ENCODE measurements at places on chromosomes 7 and 10.

DNA sequence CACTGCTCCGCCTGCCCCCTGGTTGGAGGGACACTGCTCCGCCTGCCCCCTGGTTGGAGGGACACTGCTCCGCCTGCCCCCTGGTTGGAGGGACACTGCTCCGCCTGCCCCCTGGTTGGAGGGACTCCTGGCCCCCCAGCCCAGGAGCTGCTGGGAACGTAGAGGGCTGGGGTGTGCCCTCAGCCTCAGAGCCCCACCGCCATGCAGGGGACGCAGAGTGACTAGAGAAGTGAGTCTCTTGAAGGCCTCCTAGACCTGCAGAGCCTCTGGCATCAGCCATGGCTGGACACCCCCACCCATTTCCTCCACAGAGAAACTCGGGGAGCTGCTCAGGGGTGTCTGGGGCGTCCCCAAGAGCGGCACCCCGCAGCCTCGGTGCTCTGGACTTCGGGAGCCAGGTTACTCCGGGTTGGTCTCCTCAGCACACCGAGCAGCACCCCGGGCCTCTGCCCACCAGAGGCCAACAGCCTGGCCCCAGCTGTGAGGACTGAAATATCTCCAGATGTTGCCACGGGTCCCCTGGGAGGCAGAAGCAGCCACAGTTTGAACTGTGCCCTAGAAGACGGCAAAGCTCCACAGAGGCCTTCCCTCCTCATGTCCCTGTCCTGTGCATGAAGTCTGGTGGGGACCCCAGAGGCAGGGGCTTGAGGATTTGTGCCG, 191.9 kb downstream of the ELFN1 start:
- DNase-seq: no peak

DNA sequence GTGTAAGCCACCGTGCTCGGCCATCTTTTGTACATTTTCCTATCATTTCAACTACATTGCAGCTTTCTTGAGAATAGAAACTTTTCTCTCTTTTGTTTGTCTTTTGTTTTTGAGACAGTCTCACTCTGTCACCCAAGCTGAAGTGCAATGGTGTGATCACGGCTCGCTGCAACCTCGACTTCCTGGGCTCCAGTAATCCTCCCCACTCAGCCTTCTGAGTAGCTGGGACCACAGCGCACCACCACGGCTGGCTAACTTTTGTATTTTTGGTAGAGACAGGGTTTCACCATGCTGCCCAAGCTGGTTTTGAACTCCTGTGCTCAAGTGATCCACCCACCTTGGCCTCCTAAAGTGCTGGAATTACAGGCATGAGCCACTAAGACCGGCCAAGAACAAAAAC, 31.3 kb upstream of the DAGLB start:
- no peak for DNase-seq

- no peak for DNase-seq
Observed at GRCh38 chr10:117556356-117556755, 13.8 kb downstream of the EMX2 start.

- DNase-seq: no peak
Observed at GRCh38 chr7:134593530-134594392, 44.9 kb downstream of the AKR1B15 start.

- DNase-seq: no peak
Observed at GRCh38 chr10:42973870-42974692, 102.8 kb upstream of the RET start.

GRCh38 chr7:15308821-15309220, 253.0 kb downstream of the AGMO start:
- DNase-seq: no peak

- no peak for DNase-seq
Observed at GRCh38 chr10:117553142-117553814, 10.7 kb downstream of the EMX2 start.

- no peak for DNase-seq
Observed at GRCh38 chr10:126157189-126157588, 231.1 kb downstream of the ADAM12 start.

DNA sequence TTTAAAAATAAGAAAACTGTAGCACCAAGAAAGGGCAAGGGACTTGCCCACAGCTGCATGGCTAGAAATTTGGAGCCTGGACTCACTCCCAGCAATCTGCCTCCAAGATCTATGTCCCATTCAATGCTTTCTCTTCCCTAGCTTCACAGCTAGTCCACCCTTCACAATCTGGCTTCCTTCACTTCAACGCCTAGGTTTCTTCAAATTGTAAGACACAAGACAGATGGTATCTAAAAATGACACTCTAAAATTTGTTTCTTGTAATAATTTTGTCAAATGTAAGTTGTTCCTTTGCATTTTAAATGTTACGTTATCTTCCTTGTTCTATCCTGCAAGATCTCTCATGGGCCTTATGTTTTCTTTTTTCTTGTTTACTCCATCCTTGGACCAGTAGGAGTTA, 48.6 kb downstream of the CTTNBP2 start:
- DNase-seq: no peak

GRCh38 chr10:124736491-124737136, 7.6 kb downstream of the FAM53B start:
- no peak for DNase-seq

DNA sequence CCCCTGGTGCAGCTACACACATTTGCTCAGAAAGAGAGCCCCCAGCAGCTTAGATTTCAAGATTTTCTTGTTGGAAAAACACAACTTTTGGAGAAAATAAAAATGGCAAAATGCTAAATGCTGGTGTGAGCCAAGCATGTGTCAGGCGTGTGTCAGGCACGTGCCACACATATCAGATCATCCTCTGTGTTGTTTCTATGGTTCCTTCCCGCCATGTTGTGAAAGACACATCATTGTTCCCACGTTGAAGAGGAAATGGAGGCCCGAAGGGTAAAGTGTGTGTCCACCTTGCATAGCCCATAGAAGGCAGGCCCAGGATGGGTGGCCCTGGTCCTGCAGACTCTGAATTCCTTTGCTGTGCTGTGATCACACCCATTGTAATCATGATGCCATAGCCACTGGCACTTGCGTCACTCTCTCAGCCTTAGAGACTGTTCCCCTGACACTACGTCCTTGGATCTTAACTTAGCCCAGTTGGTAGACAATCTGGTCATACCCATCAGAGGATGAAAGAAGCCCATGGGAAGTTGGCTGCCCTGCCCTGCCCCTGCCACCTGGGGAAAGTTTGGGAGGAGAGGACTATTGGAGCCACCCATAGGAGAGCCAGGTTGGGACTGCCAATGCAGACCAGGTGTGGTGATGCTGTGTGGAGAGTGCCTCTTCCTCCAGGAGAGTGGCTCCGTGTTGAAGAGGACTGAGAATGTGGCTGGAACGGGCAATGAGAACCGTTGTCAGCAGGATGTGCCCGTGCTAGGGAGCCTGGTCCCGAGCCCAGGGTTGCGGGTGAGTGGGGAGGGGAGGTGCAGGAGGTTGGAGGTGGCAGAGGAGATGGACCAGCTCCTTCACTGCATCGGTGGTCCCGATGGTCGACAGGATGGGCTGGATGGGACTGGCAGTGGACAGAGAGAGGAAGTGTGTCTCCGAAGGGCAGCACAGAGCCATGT, 65.6 kb upstream of the IGFBP3 start:
- DNase-seq: no peak

DNA sequence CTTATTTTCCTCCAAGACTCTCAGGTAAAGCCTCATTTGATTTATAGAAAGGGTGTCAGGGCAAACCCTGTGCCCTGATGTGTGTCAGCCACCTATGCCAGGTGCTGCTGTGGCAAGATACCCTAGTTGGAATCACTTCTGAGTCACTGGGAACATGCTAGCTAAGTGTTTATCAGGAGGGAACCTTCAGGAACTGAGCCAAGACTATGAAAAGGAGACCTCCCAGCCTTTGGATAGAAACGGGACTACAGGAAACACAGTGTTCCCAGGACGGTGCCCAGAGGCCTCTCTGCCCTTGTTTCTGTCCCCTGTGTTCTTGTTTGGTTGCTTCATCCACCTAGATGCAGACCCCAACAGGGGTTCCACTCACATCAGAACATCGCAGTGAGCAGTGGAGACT, 28.5 kb downstream of the CNNM1 start:
- no peak for DNase-seq

GRCh38 chr10:10044922-10045764, 972.5 kb upstream of the CELF2 start:
- no peak for DNase-seq

DNA sequence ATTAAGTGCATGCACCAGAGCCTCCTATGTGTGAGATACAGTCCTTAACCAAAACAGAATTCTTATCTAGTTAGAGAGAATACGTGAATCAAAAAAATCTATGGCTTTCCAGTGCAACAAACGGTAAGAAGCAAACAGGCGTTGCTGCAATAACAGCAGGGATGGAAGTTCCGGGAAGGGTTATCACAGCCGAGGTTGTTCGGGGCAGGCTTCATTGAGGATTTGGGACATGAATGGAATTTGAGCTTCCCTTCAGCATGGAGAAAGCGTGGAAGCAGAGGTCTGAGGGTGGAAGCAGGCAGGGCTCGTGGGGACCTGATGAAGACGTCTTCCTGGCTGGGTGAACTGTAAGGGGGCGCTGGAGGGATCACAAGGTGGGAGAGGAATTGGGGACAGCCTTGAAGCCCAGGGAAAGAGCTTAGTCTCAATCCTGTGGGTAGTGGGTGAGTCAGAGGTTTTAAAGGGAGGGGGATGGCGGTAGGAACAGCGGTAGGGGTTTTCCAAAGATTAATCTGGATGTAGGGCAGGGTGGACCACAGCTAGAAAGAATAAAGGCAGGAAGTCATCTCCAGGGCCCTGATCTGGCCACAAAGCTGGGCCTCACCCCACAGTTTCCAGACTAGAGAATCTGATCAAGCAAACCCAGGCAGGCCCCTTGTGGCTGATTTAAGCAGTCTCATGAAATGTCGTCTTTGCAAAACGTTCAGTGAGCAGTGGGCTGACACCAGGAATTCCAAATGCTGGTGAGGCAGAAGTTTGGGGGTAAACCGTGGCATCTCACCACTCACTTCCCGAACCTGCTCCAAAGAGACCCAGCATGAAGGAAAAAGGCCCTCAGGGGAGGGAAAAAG, 65.1 kb downstream of the CALML3 start:
- DNase-seq: no peak

- DNase-seq: no peak
Observed at GRCh38 chr7:26987338-26987737, 108.5 kb downstream of the HOXA1 start.

DNA sequence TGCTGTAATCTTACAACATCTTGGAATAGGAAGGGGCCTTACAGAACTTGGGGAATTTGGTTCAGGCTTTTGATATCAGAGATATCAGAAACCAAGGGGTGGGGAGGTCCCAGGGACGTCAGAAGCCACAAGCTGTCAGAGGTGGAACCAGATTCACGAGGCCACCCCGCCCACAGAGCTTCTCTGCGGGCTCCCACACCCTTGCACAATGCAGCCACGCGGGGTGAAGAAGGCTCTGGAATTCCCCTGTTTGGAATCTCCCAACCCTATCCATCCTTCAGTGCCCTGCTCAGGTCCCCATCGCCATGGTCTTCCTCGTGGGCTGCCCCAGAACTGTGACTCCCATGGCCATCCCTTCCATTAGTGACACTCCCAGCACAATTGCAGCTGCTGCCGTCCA, 247.1 kb upstream of the SHH start:
- DNase-seq: no peak

DNA sequence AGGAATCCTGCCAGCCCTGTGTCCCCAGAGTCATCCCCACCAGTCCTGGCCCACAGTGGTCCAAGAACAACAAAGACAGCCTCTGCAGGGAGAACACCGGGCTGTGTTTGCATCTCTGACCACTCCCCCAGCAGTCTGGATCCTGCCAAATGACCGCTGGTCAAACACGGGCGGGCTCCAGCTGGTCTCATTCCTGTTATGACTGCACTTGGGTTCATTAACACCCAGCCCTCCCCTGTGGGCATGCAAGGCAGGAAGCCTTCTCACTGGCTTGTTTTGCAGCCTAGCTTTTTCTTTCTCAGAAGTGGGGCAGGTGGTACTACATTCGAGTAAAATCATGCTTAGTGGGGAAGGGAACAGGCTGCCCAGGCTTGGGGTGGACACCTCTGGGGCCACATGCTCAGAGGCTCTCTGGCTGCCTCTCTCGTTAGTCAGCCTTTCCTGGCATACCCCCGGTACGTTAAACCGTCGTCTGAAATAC, 190.0 kb downstream of the PLXNA4 start:
- DNase-seq: no peak

GRCh38 chr10:51382181-51382580, 307.9 kb downstream of the PRKG1 start:
- DNase-seq: no peak

- no peak for DNase-seq
Observed at GRCh38 chr10:74227697-74228424, 76.8 kb downstream of the ADK start.

DNA sequence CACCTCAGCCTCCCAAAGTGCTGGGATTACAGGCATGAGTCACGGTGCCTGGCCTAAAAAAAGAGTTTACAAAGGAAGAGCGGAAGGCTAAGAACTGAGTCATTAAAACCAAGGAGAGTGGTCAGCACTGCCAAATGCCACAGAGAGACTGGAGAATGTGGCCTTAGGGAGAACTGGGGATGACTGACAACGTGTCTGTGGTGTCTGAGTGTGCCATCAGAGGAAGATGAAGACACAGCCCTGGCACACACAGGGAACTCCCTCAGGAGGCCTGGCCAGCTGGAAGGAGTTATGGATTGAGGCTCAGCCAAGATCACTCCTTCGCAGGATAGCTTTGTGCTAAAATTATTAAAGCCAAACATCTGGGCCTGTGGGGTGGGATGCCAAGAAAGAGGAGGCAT, 3.9 kb upstream of the INA start:
- no peak for DNase-seq

DNA sequence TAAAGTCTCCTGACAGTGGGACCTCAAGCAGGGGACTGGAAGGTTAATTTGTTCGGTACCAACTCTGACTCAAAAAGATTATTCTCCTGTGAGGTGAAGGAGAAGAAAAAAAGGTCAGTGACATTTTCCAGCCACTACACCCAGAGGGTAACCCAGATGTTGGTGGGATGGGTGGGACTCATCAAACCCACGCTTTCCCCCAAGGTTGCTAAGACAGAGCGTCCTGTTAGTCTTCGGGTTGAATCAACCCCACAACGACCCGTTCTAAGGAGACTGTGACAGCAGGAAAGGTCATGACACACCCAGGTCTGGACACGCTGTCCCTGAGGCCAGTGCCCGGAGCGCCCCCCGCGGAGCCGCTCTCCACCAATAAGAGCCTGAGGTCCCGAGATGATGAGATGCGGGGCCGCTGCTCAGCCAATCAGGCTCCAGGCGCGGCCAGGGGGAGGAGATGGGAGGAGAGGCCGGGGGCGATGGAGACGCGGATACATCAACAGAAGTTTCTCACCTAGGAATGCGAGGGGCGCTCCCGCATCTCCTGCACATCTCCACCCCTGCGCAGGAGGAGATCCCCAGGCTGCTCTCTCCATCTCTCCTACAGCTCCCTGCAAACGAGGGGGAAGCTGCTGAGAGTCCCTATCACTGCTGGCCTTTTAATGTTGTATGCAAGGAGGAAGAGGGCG, at the start of gene WNT16:
Gene WNT16, plus strand, starts transcription at position 493 of the 683 bp plus-strand sequence. CDS start 293 bp downstream, outside the sequence.
- no peak for DNase-seq

- DNase-seq: no peak
Observed at GRCh38 chr10:851901-852300, 79.6 kb downstream of the LARP4B start.

- DNase-seq: no peak
Observed at GRCh38 chr7:48427671-48428070, 256.4 kb downstream of the ABCA13 start.

- DNase-seq: no peak
Observed at GRCh38 chr7:7972922-7973594, 4.5 kb downstream of the GLCCI1 start.

- DNase-seq: no peak
Observed at GRCh38 chr10:132364594-132364970, 32.4 kb upstream of the PWWP2B start.

All from activated gamma-delta T cell (primary cell).